ENCODE measurements at places on chromosomes 7 and 10.

DNA sequence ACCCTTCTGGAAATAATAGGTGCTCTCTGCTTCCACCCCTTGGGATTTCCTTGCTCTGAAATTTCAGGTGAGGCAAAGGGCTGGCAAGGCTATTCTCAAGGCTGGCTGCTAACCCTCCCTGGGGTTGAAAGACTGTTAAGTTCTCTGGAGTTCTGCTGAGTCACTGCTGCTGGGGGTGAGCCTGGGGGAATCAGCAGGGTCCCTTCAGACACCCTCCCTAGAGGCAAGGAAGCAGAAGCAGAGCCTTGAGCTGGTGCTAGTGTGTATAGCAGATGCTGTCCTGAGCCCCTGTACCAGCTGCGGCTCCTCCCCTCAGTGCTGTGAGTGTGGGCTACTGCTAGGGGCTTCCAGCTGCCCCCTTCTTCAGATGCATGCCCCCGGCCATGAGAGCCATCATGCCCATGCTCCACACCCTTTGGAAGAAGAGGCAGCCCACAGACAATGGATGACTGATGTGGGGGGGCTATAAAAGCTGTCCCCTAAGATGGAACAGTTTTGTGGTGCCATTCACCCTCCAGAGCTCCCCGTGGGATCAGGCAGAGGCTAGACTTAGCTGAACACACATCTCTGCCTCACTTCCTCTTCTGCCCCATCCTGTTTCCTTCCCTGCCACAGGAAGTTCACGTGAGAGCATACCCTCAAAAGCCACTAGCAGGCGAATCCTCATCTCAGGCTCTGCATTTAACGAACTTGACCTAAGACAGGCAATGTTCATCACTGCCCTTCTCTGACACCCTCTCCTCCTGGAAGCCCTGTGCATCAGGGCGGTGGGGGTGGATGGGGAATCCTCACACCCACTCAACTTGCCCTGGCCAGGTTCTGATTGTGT, 91.8 kb downstream of the SH3PXD2A start:
- no peak for DNase-seq

DNA sequence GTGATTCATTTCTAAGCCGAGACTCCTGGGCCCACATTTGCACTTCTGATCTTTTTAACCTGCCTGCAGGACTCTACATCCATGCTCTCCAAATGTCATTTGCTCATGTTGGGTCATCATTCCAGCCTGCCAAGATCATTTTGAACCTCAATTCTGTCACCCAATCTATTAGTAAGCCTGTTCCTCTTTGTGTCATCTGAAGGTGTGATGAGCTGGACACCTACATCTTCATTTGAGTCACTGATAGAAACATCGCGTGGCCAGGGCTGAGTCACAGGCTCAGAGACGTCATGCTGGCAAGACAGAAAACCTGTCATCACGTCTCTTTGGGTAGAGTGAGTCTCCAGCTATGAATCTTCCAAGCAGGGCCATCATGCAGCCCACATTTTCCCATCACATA, 65.3 kb upstream of the SLF2 start:
- no peak for DNase-seq

DNA sequence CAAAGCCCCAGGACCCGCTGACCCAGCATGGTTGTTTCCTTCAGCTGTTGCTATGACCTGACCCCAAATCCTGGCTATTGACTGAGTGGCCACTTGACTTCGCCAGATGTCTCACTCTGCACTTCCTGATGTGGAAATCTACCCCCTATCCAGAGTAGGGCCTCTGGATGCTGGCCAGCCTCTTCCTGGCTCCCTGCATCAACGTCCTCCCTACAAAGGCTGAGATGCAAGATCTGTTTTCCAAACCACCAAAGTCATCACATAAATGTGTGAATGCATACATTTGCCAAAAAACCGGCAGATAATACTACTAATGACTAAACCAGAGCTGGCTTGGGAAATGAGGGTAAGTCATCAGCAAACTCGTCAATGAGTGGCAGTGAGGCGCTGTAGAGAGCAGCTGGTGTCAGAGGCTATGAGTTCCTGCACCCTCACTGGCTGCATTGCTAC, 70.4 kb downstream of the PYROXD2 start:
- no peak for DNase-seq

- no peak for DNase-seq
Measured at GRCh38 chr10:130905386-130905785, 406.1 kb downstream of the TCERG1L start.

- DNase-seq, result no peak
Measured at GRCh38 chr7:10022957-10023356, 950.7 kb upstream of the PHF14 start.

GRCh38 chr7:134842062-134842461, 62.6 kb downstream of the CALD1 start:
- DNase-seq, result no peak

GRCh38 chr10:28036587-28036986, 37.7 kb upstream of the ODAD2 start:
- no peak for DNase-seq

DNA sequence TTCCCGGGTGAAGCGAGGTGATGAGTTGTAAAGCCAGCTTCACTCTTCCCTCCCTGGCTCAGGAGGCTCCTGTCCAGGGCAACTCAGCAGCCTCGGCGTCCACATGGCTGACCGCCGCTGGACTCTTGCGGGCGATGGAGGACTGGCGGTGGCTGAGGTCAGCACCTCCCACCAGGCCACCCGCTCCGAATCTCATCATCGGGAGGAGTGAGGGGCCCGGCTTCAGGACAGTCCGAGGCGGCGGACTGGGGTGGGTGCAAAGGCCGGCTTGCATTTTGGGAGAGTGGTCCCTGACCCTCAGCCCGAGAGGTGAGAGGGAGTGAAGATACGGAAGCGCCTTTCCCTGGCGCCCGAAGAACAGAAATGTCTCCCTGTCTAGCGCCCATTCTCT, 759 bp downstream of the DNAJB12 start:
- DNase-seq, result no peak

GRCh38 chr7:66257481-66257880, 52.3 kb downstream of the TPST1 start:
- no peak for DNase-seq

GRCh38 chr7:50333221-50333651, 28.7 kb downstream of the IKZF1 start:
- no peak for DNase-seq

DNA sequence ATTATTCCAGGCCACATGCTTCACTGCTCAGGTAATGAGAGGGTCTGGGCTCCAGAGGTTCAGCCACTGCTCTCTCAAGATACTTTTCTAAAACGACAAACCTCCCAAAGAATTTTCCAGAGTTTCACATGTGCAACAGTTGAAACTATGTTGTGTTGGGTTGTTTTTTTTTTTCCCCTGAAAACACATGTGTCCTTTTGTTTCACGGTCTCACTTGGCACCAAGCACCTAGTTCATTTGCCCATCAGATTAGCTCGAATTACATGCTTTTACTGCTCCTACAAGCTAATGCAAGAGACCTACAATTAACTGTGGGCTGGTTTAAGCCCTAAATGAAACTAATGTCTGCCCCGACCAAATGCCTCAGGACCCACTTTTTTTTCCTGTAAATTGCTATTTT, 313.3 kb downstream of the FGFR2 start:
- no peak for DNase-seq

DNA sequence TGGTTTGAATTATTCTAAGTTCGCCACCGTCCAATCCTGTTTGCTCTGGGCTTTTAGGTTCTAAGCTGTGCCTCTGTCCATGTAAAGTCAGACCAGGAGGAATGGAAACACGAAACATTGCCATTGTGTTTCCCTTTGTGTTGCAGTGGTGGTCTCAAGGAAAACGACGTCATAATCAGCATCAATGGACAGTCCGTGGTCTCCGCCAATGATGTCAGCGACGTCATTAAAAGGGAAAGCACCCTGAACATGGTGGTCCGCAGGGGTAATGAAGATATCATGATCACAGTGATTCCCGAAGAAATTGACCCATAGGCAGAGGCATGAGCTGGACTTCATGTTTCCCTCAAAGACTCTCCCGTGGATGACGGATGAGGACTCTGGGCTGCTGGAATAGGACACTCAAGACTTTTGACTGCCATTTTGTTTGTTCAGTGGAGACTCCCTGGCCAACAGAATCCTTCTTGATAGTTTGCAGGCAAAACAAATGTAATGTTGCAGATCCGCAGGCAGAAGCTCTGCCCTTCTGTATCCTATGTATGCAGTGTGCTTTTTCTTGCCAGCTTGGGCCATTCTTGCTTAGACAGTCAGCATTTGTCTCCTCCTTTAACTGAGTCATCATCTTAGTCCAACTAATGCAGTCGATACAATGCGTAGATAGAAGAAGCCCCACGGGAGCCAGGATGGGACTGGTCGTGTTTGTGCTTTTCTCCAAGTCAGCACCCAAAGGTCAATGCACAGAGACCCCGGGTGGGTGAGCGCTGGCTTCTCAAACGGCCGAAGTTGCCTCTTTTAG, 46.3 kb upstream of the DMBT1 start:
- DNase-seq, result no peak

DNA sequence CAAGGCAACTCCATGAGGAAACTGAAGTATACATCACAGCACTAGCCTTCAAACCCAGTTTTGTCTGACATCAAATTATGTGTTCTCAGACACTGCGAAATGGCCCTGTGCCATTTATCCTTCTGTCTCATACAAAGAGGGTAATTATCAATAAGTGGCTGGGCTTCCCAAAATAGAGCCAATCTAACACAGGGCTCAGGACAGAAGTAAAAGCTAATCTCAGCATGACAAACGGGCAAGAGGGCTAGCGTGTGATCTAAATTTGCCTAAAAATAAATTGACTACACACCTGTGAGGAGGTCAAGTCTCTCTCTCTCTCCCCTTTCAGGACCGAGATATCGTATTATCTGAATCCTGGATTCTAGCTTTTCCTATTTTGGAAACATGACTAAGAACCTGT, 67.2 kb downstream of the DGKB start:
- DNase-seq, result no peak

- no peak for DNase-seq
Measured at GRCh38 chr10:91565226-91565625, 67.6 kb downstream of the PPP1R3C start.

GRCh38 chr10:111338805-111339204, 262.0 kb downstream of the ADRA2A start:
- no peak for DNase-seq

DNA sequence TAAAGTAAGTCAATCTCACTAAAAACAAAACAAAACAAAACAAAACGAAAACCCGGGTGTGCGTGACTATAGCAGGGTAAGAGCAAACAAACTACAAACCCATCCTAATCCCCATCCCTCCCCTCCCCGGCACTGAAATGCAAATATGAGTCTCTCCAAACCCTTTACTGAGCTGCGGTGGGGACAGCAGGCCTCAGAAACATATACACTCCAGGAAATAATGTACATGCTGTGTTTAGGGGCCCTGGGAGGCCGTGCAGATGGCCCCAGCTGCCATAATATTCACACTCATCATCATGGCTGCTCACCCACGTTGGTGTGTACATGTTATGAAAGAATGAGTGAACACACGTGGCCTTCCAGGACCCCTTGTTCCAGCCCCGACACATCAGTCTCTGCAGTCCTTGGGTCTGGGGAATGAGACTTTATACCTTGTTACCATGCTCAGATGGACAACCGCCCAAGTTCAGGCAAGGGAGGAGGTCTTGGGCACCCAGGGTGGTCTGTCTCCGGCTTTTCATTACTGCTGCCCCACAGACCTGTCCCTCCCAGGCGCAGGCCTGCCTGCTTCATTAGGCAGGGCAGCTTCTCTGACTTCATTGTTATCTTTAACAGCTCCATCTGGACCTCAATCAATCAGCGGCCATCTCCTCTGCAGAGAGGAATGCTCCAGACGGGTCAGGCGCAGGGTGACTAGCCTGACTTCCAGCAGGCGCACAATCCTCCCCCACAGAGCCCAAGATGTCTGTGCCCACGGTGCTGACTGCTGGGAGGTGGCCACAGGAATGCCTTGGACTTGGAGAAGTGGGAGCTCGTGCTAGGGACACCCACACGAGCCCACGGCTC, 20.6 kb downstream of the HSPA12A start:
- DNase-seq, result no peak

DNA sequence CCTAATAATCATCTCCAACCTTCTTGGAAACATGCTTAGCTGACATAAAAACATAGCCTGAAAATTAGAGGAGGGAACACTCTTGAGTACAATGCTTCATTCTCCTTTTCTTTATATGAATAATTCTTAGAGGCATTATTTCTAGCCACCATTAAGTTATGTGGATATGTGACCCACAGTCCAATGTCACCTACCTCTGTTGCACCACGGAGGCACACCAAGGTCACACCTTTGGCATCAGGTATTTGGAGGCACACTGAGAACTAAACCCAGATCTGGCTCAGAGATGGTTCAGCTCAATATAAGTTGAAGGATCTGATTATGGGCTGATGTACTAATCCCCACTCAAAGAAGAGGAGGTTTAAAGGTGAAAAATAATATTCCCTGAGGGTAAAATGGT, 385.1 kb downstream of the POM121L12 start:
- DNase-seq, result no peak

- DNase-seq, result no peak
Measured at GRCh38 chr7:159070431-159071148, 74.1 kb downstream of the VIPR2 start.

- DNase-seq, result no peak
Measured at GRCh38 chr7:107966711-107967110, 36.2 kb downstream of the LAMB1 start.

DNA sequence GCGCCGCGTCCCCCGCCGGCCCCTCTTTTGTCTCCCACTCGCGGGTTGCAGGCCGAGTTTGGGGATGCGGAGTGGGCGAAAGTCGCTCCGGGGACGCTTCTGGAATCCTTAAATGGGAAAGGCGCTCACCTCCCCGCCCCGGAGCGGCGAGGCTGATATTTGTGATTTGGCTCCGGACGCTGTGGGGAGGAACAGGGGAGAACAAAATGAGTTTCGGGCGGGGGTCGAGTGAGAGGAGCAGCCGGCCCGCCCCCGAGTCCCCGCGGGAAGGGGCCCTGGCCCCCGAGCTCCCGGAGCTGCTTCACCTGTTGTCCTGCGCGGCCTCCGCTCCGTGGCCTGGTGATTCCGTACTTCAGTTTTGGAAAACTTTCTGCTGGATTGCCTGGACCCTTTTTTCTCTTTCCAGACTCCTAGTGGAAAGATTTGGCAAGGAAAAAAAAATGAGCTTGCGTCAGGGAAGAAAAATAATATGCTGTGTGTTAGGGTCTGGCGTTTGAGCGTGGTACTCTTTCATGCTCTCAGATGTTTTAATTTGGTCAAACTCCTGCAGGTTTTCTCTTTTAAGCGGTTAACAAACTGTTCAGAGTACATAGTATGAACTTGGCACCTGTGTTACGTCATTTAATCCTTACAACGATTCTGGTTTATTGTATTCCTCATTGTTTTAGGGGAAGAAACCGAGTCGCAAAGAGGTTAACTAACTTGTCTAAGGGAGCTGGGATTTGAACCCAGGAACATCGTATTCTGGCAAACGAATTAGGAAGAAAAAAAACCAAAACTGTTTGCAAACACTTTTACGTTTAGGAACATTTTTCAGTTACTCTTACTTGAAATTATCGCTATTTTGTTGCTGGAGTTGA, 924 bp downstream of the BMPR1A start:
- DNase-seq, result no peak

- peak; percentile 58 for DNase-seq
Measured at GRCh38 chr7:100119072-100119969, at the start of the genes CNPY4 and TAF6. CNPY4 (plus strand) TSS chr7:100119634; CDS start chr7:100119745, 111 bp downstream. TAF6 (minus strand) TSS chr7:100119358; CDS start chr7:100114209, 5,149 bp downstream.

- DNase-seq, result no peak
Measured at GRCh38 chr10:26911811-26912461, 51.2 kb upstream of the ABI1 start.

GRCh38 chr10:73798927-73799560, 12.4 kb downstream of the NDST2 start:
- no peak for DNase-seq

All from esophagus squamous epithelium (tissue), 5 donors.